ENCODE measurements at places on chromosomes 6 and 20. TPM values are rescaled to one million over a fixed set of nuclear protein-coding genes. Genes with fewer than 3 reads are reported as not detected.

DNA sequence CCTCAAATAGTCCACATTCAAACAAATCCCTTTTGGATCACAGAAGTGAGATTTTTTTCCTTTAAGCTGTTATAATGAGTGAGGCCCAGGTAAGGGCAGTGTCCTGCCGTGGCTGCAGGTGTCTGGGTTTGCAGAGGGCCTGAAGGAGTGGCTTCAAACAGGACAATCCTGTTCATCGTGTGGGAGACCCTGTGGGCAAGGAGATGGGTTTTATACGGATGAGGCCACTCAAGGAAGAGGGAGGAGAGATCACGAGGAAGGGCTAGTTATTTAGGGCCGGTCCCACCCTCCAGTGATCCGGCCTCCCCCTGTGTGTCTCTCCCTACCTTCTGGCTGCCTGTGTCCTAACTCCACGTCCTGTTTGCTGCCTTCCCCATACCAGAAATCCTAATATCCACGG is 33.8 kb downstream of the PPP1R14C start:
- DNase-seq, result no peak

GRCh38 chr6:4074478-4075235 is 4.3 kb downstream of the FAM217A start:
- no peak for DNase-seq

DNA sequence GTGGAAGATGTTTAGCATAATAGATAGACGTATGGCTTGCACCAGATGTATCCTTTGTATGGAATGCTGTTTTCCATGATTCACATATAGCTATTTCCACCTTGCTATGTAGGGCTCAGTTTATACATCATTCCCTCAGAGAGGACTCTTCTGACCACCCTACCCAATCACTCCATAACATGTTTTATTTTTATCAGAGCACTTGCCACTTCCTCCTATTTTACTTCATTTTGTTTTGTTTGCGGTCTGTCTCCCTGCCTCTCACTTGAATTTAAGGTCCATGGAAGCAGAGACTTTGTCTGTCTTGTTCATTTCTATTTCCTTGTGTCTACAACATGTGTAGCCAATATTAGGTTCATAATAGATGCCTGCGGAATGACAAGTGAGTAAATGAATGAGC is 266.9 kb upstream of the CITED2 start:
- DNase-seq, result no peak

CBFA2T2 gene
- polyA plus RNA-seq, result 29.8 TPM

DNA sequence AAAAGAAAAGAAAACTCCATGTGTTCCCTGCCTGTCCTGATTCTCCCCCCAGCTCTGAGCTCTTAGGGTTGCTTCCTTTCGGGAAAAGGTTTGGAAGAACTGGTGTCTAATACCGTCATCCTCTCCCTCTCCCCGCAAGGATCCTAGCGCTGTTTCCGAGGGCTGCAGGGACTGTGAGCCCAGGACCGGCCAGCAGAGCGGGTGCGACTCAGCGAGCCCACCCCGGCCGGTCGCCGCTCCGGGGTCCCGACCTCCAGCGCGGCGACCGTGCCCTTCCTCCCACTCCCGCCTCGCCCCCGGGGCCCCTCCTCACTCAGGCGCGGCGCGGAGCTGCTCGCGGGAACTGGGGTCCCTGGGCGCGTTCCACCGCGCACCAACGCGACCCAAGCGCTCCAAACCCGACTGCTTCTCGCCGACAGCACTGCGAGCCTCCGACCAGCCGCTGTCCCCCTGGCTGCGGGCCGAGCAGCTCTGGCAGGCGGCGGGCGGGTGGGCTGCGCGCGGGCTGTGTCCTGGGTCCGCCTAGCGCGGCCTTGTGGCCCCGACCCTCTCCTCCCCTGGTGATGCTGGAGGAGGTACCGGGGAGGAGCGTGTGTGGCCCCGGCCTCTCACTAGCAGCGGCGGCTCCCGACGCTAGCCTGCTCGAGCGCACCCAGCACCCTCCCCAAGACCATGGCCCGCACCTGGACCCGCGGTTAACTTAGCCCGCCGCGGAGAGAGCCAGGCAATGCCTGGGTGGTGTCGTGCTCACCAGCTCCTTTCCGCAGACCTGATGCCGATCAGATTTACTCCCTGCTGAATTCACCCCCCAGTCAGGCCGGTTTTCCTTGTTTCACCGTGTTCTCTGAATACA is at the start of gene PLA2G7:
PLA2G7 (minus strand) TSS at position 509 of the 853 bp plus-strand sequence. CDS start 12,484 bp downstream, outside the sequence.
- peak; percentile 28 for DNase-seq

- no peak for DNase-seq
Observed at GRCh38 chr6:169145991-169146501, 107.6 kb downstream of the THBS2 start.

DNA sequence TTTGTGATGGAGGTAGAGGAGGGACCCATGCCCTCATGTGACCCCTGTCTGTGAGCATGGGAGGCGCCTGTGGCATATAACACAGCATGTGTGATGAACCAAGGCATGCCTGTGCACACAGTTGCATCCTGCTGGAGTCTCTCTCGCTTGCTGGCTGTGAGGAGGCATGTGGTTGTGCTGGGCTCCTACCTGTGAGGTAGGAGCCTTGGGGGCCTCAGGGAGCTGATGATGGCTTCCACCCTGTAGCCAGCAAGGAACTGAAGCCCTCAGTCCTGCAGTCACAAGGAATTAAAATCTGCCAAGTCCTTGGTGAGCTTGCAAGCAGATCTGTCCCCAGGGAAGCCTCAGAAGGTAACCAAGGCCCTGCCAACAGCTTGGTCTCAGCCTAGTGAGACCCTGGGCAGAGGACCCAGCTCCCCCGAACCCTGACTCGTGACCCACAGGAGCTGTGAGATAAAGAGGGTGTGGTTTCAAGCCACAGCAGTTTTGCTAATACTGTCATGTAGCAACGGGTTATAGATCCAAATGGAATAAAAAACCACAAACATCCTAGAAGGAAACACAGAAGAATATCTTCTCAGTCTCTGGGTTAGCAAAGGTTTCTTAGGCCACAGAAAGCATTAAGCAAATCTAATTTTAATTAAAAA is 145.7 kb downstream of the WDR27 start:
- no peak for DNase-seq

GRCh38 chr6:136677822-136678221 is 114.5 kb downstream of the MAP3K5 start:
- DNase-seq, result no peak

DNA sequence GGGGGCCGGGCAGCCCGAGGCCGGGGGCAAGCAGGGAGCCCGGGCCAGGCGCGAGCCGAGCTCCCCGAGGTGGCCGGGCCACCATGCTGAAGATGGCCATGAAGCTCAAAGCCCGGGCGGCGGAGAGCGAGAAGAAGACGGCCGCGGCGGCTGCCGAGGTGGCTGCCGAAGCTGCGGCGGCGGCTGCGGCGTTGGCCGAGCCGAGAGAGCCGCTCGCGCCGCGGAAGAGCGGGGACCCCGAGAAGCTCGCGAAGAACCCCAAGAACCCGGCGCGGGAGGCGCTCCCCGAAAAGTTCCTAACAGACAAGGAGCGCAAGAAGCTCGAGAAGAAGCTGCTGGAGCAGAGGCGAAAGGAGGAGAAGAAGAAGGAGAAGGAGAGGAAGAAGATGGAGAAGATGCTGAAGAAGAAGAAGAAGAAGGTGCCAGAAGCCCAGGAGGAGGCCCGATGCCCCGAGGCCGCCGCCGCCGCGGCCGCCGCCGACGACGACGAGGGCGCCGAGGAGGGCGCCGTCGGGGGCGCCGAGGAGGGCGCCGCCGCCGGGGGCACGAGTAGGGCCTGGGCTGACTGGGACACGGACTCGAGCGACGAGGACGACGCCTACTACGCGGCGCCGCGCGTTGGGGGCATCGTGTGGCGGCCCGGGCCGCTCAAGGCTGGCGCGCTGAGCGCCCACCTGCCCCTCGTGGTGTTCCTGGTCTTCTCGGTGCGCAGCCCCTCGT is 37.4 kb downstream of the GNAS start:
- DNase-seq, result no peak

- DNase-seq, result no peak
Observed at GRCh38 chr20:2840967-2841531, 504 bp downstream of the VPS16 start.

THBD gene
- 5.5 TPM for polyA plus RNA-seq

- DNase-seq, result no peak
Observed at GRCh38 chr6:136611133-136611532, 60.9 kb upstream of the MAP7 start.

- DNase-seq, result no peak
Observed at GRCh38 chr20:56343861-56344381, 14.9 kb upstream of the FAM210B start.

DNA sequence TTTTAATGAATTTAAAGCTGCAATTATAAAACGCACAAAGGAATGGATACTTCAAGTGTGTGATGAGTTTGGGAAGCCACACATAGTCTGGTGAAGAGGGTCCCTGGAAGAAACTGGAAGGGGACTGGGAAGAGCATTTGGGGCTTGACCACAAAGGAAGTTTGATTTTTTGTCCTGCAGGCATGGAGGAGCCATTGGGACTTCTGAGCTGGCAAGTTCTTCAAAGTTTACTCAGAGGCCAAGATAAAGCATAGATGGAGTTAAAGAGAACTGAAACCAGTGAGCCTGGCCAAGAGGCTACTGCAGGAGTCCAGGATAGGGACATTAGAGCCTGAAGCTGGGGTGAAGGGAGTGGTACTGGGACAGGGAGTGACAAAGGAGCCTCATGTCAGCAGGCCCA is 95.0 kb downstream of the AIG1 start:
- DNase-seq, result no peak

SIRPB1 gene
- 0.30 TPM for polyA plus RNA-seq

- DNase-seq, result no peak
Observed at GRCh38 chr20:43723186-43723585, 3.6 kb downstream of the GTSF1L start.

DNA sequence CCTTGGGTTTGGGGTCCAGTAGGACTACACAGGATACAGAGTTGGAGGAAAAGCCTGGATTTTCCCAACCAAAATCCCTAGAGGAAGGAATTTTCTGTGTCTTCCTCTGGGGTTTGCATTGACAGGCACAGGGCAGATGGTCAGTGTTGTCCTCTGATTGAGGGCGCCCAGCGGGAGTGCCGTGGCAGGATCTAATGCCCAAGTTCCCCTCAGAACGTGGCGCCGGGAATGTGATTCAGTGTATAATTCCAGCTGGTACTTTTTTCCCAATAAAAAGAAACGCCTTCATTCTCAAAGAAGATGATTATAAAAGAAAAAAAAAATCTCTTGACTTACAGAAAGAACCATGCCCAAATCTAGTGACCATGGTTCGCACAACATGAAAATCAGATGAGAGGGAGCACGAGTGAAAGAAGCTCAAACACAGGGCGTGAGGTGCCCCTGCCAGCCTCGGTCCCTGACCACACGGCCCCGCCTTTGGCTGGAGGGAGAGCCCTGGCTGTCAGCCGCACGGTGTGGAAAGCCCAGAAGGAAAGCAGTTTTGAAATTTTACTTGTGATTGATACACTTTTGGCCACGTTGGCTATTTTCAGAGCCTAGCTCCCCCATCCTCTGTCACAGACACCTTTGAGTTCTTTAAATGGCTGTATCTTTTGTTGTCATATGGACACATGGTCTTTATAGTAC is 31.6 kb downstream of the VEGFA start:
- DNase-seq, result no peak

GRCh38 chr20:11852811-11853210 is 64.9 kb upstream of the BTBD3 start:
- DNase-seq, result no peak

GRCh38 chr20:38209736-38210405 is 44.8 kb upstream of the TGM2 start:
- no peak for DNase-seq

All from right renal pelvis (tissue), 4 donors.